ENCODE measurements at places on chromosomes 2 and 18.
A peak's percentile ranks its signal among the peaks of the same experiment; 100 is the strongest.

GRCh38 chr18:51879329-51879728 is 460.7 kb upstream of the DCC start:
- no peak for DNase-seq

DNA sequence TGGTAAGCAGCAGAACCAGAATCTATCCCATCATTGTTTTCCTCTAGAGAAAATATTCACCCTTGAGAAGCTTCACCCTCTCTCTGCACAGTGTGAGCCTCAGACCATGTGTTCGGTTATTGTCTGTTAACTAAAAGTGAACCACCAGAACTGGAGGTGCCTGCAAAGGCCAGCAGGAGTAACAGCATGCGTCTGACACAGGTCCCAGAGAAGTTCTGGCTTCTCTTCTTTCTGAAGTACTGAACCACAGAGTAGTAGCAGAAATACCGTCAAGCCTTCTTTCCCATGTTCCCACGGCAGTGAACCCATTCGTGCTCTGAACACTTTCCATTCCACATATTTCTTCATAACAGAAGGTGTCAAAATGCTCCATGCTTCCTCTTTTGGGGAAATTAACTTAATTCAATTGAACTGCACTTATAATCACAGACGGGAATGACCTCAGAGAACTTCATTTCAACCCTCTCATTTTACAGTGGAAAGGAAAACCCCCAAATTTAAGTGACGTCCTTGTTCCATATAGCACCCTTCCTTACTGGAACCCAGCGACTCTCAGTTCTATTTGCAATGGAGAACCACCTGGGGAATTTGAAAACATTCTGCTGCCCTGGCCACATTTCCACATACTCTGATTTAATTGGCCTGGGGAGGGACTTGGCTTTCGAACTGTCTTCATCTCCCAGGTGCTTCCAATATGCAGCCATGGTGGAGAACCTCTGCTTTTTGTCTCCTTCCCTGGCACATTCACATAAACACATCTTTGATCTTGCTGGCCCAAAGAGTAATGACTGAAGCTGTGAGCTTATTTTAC is 519.1 kb downstream of the RNF144A start:
- no peak for DNase-seq

GRCh38 chr2:3618367-3618766 is 23.5 kb downstream of the COLEC11 start:
- DNase-seq, result no peak

DNA sequence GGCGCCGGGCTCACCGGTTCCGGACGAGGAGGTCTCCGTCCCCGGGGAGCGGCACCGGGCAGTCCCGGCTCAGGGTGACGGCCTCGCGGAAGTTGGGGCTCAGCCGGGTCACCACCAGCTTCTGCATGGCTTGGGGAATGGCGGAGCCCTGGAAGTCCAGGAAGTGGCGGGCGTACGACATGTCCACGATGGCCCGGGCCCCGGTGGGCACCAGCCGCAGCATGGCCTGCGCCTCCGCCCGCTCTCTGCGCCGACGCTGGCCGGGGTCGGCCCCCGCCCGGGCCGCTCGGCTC is 157 bp downstream of the PTGR3 start:
- no peak for DNase-seq

- DNase-seq, result no peak
Observed at GRCh38 chr2:66585587-66585986, 150.7 kb downstream of the MEIS1 start.

DNA sequence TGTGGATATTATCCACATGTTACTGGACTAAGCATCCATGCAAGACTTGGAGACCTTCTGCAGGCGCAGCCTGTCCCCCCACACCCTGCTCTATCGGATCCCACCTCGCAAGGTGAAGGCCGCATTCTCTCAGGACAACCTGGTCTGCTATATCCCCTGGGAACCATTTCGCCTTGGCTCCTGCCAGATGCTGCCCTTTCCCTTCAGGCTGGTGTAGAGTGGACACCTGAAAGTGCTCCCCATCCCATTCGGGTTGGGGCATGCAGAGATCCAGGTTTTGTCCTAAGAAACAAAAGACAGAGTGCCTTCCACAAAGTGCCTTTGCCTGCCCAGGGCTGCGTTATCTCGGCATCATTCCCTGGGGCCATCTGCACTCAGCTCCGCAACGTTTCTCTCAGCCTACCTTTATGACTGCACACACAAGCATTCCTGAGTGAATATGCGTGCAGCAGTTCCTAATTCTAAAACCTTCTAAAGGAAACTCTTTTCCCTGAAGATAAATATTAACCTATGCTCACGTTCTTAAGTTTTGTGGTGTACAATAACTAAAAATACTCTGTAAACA is 20.5 kb downstream of the FHL2 start:
- no peak for DNase-seq

DNA sequence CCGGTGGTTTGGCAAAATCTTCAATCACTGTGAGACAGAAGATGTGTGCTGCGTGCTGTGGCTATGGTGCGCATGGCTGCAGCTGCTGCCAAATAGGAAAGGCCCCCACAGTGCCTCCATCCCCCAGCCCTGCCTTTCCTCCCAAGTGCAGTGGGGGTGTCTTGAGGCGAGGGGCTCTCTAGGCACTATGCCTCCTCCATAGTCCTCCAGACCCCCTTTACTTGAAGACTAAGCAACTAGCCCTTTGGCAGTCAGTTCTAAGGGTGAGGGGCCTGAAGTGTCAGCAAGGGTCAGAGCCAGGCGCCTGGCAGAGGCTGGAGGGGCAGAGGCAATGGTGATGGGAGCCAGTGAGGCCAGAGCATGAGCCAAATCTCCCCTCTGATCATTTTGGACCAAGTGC is 13.6 kb upstream of the TMEM185B start:
- no peak for DNase-seq

GRCh38 chr2:237904831-237905599 is 45.6 kb downstream of the RAMP1 start:
- no peak for DNase-seq

- DNase-seq, result no peak
Observed at GRCh38 chr18:72452328-72452727, 91.8 kb downstream of the CBLN2 start.

- DNase-seq, result no peak
Observed at GRCh38 chr2:3149441-3150217, 228.0 kb downstream of the EIPR1 start.

DNA sequence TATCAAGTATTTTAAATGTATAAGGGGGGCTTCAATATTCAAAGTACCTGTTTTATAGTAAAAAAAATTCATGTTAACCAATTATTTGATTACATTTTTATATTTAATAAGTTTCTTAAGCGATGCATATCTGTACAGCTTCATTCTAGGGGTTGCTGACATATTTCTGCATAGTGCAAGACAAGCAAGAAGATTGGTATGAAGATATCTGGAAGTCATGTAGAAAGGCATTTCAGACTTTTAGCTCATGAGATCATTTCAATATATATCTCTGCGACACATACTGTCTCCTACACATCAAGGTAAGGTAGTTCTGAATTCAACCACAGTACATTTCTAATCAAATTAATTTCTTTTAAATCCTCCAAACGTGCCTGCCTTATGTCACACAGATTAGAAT is 73.1 kb downstream of the MEMO1 start:
- no peak for DNase-seq

DNA sequence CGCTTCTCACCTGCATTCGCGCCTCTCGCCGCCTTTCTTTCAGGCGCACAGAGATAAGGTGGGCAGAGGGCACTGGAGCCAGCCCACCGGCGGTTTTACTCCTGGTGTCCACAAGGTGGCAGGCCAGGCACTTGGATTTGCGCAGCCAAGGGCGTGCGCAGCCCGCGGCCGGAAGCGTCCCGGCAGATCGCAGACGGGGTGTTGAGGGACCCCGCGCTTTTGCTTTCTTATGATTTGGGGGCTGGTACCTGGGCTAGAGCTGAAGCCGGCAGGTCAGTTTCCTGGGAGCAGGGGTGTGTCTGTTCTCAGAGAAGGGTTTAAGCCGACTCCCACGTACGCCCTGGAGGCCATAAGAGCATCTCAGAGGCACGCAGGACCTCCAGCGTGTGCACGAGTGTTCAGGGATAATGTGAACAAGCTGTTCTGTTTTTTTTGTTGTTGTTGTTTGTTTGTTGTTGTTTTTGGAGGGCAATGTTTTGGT is 305.6 kb upstream of the CXCR4 start:
- peak; percentile 74 for DNase-seq

DNA sequence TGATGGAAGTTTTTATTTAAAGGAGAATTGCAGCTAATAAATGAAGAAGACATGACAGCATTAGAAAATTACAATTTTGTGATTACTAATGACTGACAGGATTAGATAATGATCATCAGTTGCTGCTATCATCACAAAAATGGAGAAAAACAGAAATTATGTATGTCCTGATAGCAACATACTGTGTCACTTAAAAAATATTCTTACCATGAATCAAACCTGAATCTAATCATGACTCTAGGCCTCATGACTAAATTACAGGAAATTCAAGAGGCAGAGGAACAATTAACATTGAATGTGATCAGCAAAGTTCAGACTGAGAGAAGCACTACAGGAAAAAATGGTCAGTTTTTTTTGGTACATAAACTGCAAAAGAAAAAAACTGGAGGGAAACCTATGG is 147.8 kb downstream of the PMAIP1 start:
- DNase-seq, result no peak

- no peak for DNase-seq
Observed at GRCh38 chr18:28281400-28281799, 104.5 kb upstream of the CDH2 start.

GRCh38 chr2:85999061-85999831 is 106.4 kb downstream of the POLR1A start:
- DNase-seq, result no peak

- DNase-seq, result no peak
Observed at GRCh38 chr2:186059096-186059495, 320.5 kb downstream of the FSIP2 start.

- no peak for DNase-seq
Observed at GRCh38 chr18:55355223-55355622, 232.8 kb downstream of the TCF4 start.

GRCh38 chr2:94622113-94622618 is 249.1 kb upstream of the TEKT4 start:
- no peak for DNase-seq

GRCh38 chr18:11981543-11982366 is 448 bp downstream of the IMPA2 start:
- no peak for DNase-seq

GRCh38 chr18:44958455-44958854 is 277.8 kb downstream of the SETBP1 start:
- no peak for DNase-seq

DNA sequence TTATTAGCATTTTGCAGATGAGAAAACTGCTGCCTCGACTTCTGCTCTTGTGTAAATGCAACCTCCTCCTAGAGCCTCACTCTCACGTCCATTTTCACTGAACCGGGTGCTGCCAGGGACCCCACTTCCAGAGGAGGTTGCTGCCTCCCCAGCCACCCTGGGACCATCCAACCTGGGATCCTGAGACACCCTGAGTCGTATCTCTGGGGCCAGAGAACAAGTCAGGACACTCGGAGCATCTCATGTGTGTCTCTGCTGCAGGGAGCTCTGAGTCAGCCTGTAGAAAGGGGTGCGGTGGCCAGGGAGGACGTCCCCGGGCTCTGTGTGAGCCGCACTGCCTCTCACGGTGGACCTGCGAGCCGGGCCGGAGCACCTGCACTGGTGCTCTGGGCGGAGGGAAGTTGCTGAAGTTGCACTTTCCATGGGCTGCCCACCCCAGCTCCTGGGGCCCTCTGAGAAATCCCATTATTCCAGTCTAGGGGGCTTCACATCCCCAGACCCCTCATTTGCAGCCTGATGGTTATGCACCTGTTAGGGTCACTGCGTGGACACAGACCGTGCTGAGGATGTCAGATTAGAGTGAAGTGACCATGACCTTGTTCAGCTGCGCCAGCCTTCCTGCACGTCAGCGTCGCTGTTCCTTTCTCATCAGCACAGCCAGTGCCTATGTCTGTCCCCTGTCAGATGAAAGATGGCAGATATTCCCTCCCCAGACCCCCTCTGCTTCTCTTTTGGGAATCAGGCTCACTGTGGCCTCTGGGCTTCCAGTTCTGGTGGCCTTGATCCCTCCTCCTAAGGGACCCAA is 230.4 kb downstream of the KLHL29 start:
- no peak for DNase-seq

GRCh38 chr2:181876614-181877063 is 14.9 kb upstream of the ITPRID2 start:
- no peak for DNase-seq

- DNase-seq, result no peak
Observed at GRCh38 chr2:6627316-6627715, 238.4 kb downstream of the CMPK2 start.

- DNase-seq, result no peak
Observed at GRCh38 chr2:185208261-185208660, 530.3 kb upstream of the FSIP2 start.

GRCh38 chr2:228700638-228701037 is 519.2 kb upstream of the SPHKAP start:
- DNase-seq, result no peak

GRCh38 chr2:241898463-241899270 is 29.1 kb downstream of the RTP5 start:
- no peak for DNase-seq

DNA sequence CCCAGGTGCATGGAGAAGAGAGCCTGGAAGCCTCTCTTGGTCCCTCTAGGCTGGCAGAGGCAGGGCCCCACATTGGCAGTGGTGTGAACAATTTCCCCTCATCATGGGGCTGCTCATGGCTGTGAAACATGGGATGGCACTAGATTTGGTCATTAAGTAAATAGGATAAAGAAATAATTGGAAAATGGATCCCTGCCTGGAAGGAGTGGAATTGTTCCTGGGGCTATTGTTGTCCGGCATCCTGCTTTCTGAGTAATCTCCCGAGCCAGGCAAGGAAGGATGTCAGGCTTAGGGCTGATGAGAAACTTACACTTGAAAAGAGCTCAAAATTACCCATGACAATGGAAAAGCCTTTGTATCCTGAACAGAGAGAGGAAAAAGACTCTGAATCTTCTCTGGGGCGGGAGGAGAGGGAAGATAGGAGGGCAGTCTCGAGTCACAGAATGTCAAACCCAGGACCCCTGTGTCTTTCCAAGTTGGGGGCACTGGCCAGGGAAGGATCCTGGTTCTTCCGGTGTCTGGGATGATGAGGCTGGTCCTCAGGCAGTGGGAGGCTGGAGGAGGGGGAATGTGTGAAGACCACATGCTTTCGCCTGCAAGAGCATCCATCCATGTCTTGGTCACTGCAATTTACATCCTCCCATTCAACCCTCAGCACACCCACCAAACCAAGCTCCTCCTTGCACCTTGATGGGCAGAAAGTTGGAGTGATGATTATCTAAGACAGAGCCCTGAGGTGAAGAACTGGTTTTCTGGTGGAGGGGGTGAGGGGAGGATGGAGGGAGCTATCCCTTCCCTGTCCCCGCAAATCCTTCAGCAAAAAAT is 27.1 kb upstream of the STEAP3 start:
- no peak for DNase-seq

Measured in activated CD8-positive, alpha-beta memory T cell treated with anti-CD3 and anti-CD28 coated beads for 1 hour (primary cell).